Epithelial cell of esophagus (primary cell): ENCODE measurements at places on chromosomes 5 and 9.

GRCh38 chr5:157275403-157275802 lies 9.5 kb downstream of the CYFIP2 start:
- no peak for DNase-seq

DNA sequence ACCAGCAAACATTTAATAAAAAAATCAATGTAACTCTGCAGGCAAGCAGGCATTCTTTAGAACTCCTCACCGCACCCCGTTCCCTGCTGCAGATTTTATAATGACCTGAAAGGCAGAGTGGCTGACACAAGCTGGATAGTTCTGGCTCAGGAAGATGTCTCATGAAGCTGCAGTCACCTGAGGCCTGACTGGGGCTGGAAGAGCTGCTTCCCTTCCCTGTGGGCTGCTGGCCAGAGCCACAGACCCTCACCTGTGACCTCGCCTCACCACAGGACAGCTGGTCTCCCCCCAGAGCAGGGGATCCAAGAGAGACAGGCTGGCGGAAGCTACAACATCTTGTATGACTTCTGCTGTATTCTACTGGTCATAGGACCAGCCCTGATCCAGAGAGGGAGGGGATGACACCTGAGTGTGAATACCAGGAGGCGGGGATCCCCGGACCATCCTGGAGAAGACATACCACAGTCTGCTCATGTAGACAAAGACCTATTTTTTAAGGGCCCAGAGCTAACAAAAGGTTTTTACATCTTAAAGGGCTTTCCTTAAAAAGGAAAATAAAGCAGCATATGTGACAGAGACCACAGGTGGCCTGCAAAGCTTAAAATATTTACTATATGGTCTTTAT lies 43.9 kb downstream of the RAPGEF1 start:
- no peak for DNase-seq

DNA sequence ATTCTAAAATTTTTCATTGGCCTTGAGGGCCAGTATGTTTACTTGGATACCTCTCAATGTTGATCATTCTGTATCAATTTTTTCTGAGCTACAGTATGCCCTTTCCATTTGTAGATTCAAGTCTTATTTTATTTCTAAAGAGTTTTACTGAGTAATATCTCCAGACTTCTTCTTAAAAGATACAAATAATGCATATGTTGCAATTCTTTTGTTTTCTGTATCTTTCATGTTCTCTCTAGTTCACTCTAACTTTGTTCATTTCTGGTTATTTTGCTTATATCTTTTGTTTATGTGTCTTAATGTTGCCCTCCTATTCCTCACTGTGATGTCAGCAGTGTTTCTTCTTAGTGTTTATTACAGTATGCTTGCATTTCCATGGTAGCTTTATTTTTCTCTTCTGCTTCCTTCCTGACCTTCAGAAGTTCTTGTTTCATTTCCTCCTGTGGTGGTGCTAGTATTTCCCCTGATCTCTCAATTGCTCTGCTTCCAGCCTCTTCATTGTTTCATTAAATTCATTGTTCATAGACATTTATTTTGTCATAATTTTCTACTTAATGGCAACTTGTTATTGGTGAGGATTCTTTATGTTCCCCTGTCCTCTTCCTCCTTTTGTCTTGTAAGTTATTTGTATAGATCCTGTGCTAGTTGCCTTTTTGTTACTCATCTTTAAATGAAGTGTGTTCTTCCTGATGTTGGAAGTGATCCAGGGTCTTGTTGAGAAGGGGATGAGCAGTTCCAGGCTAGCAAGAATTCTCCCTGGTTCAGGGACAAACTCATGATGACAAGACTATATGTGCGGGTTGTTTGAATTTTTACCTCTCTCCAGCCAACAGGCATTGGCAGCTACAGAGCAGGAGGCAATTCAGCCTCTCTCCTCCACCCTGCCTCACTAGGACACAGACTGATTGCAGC lies 160.8 kb downstream of the DEPDC1B start:
- no peak for DNase-seq

GRCh38 chr5:73233053-73233460 lies 60.1 kb downstream of the TMEM174 start:
- DNase-seq, result no peak

GRCh38 chr5:149490599-149491485 lies 60.4 kb downstream of the CSNK1A1 start:
- no peak for DNase-seq

DNA sequence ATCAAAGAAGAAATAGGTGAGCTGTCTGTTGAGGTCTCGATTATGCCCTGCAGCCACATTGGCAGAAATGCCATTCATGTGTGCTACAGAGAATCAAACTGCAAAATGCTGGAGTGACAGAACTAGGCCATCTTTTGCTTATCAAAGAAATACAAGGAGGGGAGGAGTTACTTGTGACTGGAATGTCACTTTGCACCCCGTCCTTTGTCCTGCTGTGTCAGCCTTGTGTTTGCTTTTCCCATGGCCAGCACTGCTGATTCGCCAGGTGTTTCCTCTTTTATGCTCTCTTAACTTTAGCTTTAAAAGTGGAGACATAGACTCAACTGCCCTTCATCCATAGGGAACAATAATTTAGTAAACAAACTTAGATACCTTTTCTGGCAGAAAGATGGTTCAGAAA lies 54.3 kb downstream of the SLC46A2 start:
- DNase-seq, result no peak

DNA sequence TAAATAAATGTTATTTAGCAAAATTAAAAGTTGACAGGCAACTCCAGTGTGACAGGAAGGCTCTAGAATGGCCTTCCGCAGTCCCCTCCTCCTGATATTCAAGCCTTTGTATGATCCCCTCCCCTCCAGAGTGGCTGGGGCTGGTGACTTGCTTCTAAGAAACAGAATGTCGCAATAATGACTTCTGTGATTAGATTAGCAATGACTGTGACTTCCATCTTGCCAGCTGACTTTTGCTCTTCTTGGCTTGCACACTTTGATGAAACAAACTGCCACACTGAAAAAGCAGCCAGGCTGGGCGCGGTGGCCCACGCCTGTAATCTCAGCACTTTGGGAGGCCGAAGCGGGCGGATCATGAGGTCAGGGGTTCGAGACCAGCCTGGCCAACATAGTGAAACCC lies 106.5 kb upstream of the LARP1 start:
- DNase-seq, result peak; percentile 37

- no peak for DNase-seq
Measured at GRCh38 chr9:98234245-98234825, 21.1 kb downstream of the TBC1D2 start.

- peak; percentile 64 for DNase-seq
Measured at GRCh38 chr9:72315510-72316311, 49.3 kb downstream of the ZFAND5 start.

GRCh38 chr9:86500031-86500430 lies 145.8 kb upstream of the TUT7 start:
- no peak for DNase-seq

GRCh38 chr9:28921857-28922500 lies 1348.7 kb upstream of the C9orf72 start:
- DNase-seq, result no peak

GRCh38 chr9:19598722-19599121 lies 189.9 kb downstream of the ACER2 start:
- no peak for DNase-seq
